ENCODE measurements at places on chromosomes 3 and 15.

- DNase-seq = no peak
These were observed 45.3 kb downstream of the ALDH1L1 start for GRCh38 chr3:126135071-126135405.

DNA sequence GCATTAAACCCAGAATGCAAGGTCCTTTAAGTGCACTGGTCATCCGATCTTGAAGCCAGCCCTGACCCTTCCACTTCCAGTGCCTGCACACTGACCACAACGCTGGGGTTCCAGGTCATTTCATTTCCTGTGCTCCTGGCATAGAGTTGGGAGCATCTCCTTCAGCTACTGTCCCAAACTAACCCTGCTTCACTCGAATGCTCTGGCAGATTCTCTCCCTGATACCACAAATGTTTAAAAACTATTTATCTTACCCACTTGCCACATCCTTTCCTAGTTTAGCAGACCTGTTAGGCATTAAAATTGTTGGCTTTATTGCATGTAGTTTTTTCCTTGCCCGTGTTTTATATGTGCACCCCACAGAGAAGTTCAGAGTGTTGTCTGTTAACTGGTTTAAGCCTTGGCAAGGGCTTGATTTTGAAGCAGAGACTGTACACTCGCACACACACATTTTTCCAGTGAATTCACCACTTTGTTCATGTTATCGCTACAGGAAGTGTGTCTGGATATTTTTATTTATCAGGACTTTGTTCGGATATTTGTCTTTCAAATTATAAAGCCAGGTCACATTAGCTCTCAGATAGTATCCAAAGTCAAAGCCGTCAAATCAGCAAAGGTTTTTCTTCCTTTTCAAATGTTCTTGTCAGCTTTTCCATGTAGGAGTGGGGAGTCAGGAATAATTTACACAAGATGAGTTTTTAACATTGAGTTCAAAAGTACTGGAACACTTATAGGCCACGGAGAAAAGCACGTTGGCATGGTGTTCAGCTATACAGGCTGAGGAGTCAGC is 77.3 kb downstream of the ABI3BP start:
- DNase-seq = no peak

DNA sequence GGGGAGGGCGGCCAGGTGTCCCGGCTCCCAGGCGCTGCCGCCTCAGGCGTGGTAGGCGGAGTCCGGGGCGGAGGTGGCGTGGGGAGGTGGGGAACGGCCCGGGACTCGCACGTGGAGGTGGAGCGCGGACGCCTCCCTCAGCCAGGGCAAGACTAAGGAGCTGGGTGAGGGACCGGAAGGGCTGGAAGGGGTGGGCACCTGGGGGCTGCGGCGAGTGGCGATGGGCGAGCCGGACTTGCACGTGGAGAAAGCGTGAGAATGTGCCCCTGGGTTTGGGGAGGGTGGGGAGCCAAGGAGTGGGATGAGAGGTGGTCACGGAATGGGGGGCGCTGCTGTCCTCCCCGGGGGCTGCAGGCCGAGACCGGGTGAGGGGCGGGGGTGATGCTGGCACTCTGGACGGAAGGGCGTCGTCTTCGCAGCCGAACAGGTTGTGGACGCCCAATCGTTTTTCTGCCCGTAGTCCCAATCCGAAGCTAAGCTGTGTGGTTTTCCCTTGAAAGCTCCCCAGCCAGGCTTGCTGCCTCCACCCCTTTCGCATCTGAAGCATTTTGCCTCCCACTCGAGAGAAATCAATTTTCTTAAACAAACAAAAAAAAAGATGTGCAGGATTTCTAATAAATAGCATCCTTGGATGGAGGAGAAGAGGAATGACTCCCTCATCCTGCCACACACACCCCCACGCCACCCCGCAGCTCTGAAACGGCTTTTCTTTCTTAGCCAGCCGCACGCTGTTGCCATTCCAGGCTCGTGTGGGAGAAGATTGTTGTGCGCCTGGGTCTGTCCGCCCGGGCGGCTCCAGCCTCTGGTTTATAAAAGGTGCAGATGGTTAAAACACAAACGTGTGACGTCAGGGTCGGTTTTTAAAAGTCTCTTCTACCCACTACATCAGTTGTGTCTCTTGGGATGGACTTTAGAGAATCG is 62.5 kb upstream of the ANKRD28 start:
- peak; percentile 50 for DNase-seq

GRCh38 chr3:118476885-118477618 is 557.6 kb downstream of the IGSF11 start:
- DNase-seq = no peak

DNA sequence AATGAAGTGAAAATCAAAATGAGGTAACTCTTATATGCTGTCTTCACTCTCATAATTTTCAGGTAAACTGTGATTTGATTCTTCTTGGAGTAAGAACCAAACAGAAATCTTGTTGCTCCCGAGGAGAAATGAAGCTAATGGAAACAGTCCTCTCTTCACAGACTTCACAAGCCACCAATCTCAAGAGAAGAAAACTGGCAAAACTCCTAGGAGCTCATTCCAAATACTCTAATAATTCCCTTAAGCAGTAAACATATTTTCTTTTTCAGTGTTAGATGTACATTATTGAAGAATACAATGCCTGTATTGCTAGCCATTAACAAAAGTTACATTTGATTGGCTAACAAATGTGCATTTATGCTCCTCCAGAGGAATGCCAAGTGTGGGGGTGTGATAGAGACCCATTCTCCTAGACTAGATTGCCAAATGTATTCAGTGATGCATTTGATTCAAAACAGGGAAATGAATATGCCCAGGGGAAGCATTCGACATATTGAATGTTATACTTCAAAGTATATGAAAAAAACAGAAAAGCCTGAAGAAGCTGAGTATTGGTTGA is 11.8 kb upstream of the RIOX2 start:
- DNase-seq = no peak

DNA sequence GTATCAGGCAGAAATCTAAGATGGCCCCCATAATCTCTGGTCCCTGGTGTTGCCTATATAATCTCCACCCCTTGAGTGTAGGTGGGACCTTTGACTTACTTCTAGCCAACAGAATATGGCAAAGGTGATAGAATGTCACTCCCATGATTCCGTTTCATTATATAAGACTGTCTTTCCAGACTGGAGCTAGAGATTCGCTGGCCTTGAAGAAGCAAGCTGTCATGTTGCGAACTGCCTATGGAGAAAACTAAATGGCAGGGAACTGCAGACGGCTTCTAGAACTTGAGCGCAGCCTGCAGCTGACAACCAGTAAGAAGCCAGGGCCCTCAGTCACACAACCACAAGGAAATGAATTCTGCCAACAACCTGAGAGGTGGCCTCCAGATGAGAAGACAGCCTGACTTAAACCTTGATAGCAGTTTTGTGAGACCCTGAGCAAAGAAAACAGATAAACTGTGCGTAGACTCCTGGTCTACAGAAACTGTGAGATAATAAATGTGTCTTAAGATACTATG is 2.2 kb upstream of the KPNA1 start:
- DNase-seq = no peak

- no peak for DNase-seq
These were observed 8.8 kb upstream of the CPOX start for GRCh38 chr3:98602078-98602678.
